A673 (cell line): ENCODE measurements at places on chromosomes 5 and 9.

- DNase-seq: no peak
Measured at GRCh38 chr5:68032216-68032762, 183.3 kb upstream of the PIK3R1 start.

- no peak for DNase-seq
Measured at GRCh38 chr9:91897201-91897600, 52.8 kb downstream of the ROR2 start.

GRCh38 chr9:132068605-132069004 lies 11.1 kb downstream of the MED27 start:
- DNase-seq: no peak

DNA sequence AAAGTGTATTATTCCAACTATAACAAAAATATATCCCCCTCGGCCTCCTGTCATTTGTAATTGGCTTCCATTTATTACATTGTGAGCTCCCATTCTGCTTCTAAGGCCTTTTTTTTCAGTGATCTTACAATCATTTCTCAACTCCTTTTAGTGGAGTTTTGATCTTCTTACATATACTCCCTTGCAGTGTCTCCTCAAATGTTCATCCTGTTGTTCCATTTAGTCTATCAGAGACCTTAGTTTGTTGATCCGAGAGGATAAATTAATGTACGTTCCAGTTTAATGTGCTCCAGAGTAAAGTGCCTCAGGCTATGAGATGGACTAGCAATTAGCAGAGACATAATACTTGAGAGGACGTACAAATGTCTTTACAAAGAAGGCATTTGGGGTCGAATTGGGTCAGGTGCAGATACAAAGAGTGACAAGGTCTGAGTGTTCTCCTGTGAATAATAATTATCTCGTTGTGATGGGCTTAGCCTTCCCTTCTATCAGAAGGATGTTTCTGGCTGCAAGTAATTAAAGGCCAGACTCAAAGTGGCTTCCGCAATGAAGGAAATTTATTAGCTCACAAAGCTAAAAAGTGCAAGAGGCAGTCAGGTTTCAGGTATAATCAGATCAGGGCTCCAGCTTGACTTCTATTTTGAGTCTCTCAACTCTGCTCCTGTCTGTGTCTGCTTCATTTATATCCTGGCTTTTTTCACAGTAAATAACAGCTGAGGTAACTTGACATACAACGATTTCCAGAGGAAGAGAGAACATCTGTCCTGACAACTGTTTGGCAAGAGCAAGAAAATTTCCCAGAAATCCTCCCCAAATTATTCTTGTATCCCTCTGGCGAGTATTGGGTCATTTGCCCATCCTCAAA lies 30.1 kb downstream of the ARRDC3 start:
- no peak for DNase-seq

GRCh38 chr5:124515497-124516245 lies 230.8 kb downstream of the ZNF608 start:
- no peak for DNase-seq

DNA sequence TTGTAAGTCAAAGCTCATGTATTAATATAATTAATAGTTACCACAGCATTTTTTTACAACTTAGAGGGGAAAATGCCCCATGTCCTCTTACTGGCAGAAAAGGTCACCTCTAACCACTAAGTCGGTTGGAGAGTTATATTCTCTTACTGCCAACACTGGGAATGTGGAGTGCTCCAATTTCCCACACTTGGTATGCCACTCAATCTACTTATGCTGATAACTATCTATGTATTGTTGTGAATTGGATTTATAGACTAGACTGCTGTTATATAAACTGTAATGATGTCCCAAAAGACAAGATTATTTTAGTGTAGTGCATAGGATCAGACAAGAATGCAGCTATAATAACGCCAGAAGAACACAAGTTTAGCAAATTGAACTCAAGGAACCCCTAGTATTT lies 2385.2 kb upstream of the C9orf72 start:
- peak; percentile 52 for DNase-seq

DNA sequence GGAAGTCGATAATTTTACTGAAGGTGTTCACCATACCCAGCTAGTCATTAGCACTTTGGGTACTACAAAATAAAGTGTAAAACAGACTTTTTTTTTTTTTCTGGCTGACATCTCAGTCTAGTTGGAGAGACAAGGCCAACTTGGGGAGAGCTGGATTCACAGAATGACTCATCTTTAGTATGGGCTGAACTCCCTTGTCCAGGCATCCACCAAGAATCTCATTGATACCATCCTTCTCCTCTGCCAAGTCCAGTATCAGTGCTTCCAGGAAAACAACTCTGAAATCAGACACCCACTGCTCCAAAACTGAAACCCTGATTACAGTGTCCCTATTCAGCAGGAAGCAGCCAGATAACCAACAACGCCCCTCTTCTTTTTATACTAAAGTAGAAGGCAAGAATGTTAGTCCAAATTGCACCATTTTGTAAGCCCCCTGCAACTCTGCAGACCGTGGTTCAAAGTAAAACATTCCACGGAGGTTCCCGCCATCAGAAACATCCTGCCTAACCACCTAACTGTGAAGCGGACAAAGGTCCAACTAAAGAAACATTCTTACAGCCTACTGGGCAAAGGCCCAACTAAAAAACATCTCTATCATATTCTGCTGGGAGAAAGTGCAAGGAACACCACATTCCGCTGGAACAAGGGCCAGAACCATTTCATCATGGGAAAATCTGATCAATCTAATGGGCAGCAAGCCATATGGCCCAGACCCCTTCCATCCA lies 728.2 kb downstream of the BRINP1 start:
- no peak for DNase-seq

GRCh38 chr9:78026416-78026815 lies 5.2 kb downstream of the GNAQ start:
- no peak for DNase-seq

- no peak for DNase-seq
Measured at GRCh38 chr5:17429353-17429752, 68.7 kb upstream of the TAF11L2 start.
